ENCODE measurements at places on chromosomes 12 and 14.

DNA sequence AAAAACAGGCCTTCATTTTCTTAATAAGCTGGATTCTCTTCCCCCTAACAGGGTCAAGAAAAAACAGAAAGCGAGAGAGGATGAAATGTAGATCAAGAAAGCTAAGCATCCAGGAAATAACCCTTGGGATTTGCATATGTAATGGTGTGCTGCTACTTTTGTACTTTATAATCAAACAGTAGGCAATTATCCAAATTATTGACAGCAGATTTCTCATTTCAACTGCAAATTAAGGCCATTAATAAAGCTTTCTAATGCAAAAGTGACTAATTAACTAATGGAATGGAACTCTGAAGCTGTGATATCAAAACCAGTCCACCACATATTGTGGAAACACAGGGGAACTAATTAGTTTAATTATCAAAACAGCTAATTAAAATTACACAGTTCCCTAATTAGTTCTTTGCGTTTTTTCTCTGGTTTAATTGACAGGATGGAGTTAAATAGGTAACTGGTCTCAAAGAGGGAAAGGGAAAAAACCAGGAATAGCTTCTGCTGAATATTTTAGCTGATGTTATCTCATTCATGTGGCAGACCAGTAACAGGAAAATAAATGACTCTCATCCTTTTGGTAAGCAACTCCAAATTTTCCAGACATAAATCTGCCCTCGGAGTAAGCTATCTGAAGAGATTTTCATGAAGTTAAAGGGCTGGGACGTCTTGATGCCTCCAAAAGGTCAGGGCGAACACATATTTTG lies 182.7 kb upstream of the LMO3 start:
- no peak for DNase-seq

DNA sequence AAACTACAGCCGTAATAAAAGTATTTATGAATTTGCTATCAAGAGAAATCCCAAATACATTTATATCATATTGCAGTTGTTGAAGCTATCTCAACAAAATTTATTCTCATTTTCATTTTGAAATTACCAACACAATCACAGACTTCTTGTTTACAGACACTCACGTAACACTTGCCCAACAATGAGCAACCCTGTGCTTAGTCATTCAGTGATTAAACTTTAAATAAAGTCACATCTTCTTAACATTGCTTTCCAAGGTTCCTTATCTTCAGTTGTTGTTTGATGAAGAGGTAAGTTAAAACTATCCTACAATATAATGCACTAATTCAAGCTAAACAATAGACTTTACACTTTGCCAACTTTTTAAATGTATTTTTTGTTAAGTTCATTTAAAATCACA lies 601.8 kb downstream of the SLC16A7 start:
- DNase-seq = no peak

DNA sequence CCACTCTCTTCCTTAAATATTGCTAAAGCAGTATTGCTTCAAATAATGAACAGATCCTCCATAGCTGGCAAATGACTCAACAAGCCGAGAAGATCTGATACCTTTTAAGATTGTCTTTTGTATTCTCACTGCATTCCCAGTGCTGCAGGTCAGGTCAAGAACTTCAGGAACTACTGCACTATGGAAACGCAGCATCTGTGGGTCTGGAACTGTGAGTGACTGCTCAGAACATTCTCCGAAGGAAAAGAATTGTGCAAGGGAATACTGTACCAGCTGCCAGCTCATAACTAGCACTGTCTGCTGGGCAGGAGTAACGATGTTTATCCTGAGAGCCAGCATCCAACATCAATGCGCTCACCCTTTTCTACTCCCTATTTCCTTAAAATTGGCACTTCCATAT lies 348.0 kb upstream of the SOX5 start:
- no peak for DNase-seq

DNA sequence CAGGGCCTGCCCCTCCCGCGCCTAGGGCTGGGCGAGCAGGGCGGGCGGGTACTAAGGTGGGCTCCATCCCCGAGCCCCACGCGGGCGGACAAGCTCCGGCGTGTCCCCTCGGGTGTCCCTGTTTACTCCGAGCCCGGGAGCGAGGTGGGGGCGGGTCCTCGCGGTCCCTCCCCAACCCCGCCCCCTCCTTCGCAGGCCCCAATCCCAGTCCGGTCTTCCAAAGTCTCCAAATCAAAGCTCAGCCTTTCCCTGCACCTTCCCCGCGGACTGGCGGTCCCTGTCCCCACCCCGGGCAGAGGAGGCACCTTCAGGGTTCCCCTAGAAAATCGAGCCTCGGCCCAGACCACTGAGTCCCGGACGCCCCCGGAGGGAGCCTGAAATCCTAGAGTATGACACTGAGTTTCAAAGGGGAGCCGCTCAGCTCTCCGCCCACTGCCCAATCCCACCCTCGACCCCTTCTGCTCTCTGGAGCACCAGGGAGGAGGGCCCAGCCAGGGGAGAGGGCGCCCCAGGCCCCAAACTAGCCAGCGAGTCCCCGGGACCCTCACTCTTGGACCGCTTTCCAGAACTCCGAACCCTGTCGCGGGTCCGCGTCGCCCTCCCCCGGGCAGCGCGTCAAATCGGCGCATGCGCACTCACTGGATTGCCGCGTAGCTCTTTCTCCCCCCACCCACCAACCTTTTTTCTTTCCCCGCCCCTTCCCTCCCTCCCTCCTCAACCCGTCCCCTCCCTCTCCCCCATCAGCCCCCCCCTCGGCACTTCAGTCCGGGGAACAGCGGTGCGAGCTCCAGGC lies at the start of gene LRP1:
Gene LRP1 (plus strand): TSS at position 758 of the 793 bp plus-strand sequence. CDS start 482 bp downstream, outside the sequence.
- DNase-seq = peak; percentile 66

DNA sequence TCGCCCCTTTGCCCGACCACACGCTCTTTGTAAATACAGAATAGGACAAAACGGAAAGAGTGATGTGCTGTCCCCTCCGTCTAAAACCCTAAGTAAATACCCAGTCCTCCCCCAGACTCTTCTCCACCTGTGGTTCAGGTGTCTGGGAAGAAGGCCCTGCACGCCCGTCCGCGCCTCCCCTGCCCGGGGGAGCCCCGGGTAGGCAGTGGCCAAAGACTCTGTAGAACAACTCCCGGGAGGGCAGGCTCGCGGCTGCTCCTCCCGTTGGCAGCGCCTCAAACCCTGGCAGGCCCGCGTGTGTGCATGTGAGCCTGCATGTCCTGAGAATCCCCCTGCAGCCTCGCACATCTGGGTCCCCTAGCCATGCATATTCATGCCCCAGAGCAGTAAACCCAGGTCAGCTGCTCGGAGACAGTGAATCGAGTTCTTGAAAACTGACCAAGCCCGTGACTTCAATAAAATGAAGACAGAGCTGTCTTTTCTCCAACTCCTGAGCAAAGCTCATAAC lies 165.8 kb downstream of the MON2 start:
- DNase-seq = no peak

DNA sequence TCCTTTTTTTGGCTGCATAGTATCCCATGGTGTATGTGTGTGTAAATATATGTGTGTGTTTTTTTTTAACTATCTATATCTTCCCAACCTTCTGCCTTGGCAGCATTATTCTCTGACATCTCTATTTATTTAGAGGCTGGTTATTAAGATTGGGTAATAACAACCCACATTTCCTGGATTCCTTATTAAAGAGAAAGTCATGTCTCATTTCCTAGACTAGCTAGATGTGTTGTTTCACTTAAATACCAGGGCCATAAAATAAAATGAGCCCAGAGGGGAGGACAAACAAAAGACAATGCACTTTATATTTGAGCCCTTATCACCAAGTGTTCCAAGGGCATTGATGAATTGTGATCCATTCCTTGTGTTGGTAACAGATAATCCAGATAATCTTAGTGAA lies 169.1 kb downstream of the SLC5A8 start:
- no peak for DNase-seq

GRCh38 chr14:62776300-62776699 lies 269.0 kb downstream of the KCNH5 start:
- no peak for DNase-seq

GRCh38 chr12:32471591-32472001 lies 72.2 kb downstream of the FGD4 start:
- no peak for DNase-seq

DNA sequence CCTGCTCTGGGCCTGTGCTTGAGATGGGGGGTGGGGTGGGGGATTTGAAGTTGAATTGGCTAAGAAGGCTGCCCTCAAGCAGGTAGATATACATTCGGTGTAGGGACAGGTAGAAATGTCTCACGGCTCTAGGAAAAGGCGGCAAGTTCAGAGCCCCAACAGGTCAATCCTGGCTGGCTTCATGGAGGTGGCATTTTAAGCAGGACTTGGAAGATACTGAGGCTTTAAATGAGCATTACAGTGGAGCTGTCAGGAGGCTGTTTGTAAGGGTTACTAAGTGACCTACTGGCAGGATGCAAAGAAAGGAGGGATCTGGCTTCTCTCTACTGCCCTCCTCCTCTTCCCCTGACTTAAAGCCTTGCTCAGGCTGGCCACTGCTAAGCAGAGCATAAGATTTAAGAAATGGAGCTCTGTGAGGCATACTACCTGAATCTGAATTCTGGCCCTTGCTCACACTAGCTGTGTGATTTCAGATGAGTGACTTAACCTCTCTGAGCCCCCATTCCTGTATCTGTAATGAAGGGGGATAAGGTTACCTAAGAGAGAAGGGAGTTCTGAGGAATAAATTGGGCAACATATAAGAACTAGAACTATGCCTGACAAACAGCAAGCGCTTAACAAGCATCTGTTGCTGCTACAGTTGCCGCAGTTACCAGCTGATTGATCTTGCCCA lies 61.6 kb downstream of the SLC24A4 start:
- no peak for DNase-seq

GRCh38 chr14:78341827-78342389 lies 171.7 kb downstream of the NRXN3 start:
- DNase-seq = no peak

- DNase-seq = no peak
Observed at GRCh38 chr12:32089586-32089985, 17.1 kb upstream of the BICD1 start.
